Stimulated activated CD4-positive, alpha-beta T cell treated with anti-CD3 and anti-CD28 coated beads, Interleukin-15, amount 100 ng/mL, for 1 hour (primary cell): ENCODE measurements at places on chromosomes 4 and X.

- DNase-seq = no peak
Observed at GRCh38 chr4:61152433-61152832, 47.7 kb upstream of the ADGRL3 start.

DNA sequence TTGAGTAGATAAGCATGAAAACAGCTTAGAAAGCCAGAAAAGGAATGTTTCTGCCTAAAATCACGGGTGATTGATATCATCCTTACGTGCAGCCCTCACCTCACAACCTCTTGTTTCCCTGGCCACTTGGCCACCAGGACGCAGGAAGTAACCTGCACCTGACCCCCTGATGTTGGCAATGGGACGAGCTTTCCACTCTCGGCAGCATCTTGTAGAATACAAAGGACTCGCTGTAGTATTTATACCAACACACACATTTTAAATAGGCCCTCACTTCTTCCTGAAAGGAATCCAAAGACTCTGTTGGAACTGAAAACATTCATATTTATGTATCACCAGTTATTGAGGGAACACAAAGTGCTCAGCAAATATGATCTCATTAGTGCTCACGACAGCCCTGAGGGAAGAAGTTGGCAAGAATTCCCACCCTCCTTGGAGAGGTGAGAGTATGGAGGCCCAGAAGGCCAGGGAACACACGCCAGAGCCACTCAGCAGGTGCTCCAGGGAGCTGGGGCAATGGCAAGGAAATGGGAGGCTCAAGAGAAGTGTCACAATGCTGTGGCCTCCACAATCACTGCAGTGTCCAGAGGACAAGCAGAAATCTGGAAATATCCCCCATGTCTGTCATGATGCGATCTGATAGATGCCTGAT lies 103.3 kb upstream of the KIT start:
- DNase-seq = no peak

GRCh38 chr4:118758293-118758692 lies 73.1 kb downstream of the METTL14 start:
- no peak for DNase-seq

- no peak for DNase-seq
Observed at GRCh38 chr4:167964766-167965373, 127.5 kb upstream of the ANXA10 start.

GRCh38 chrX:47177079-47177478 lies 16.6 kb upstream of the UBA1 start:
- no peak for DNase-seq

DNA sequence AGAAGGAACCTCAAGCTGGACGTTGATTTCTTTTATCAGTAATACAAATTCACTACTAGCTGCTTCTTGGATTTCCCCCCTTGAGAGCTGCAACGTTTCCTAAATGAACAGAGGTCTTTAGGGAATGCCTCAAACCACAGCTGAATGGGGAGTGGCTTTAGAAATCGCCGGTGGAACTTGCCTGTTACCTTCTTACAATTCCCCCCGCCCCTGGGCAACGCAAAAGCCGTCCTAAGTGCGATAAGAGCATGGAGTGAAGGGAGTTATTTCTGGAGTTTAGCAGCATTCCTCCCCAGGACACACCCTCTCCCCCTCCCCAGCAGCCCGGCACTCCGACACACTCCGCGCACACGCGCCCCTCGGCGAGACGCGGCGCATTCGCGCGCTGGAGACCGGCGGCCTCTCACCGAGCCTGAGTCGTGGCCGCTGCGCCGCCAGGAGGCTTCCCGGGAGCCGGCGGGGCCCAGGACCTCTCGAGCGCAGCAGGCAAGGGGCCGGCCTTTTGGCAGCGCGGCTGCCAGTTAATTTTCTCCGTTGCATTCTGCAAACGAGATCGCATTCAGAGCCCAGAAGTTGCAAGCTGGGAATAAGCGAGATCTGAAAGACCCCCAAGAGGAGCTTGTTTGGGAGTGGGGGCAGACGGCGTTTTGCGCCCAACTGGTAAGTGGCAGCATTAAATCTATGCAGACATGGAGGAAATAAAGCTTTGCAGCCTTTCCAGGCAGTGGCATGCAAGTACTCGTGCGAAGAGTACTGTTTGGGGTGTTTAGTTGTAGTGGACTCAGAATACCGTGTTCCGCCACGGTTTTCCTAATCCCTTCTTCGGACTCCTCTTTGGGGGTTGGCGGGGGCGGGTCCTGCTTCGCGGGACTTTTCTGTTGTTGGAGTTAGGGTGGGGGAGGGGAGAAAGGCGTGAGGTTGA lies 134.7 kb downstream of the PALLD start:
- DNase-seq = no peak

DNA sequence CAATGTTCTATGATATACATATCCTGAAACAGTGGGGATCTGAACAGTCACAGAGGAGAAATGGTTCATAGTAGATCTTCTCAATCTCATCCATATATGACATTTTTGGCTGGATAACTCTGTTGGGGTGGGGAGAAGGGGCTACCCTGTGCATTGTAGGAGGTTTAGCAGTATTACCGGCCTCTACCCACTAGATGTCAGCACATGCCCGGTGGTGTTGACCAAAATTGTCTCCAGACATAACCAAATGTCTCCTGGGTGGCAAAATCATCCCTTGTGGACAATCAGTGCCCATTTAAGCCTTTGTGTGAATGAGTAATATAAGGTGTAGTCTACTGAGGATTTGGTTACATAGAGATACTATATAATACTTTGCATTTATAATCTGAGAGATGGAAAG lies 89.9 kb downstream of the PLS3 start:
- DNase-seq = no peak

- no peak for DNase-seq
Observed at GRCh38 chrX:101550751-101551379, 518 bp downstream of the ARMCX1 start.

- DNase-seq = no peak
Observed at GRCh38 chrX:129006491-129006890, 516.8 kb downstream of the SMARCA1 start.

- DNase-seq = no peak
Observed at GRCh38 chr4:174147863-174148262, 135.6 kb downstream of the FBXO8 start.

DNA sequence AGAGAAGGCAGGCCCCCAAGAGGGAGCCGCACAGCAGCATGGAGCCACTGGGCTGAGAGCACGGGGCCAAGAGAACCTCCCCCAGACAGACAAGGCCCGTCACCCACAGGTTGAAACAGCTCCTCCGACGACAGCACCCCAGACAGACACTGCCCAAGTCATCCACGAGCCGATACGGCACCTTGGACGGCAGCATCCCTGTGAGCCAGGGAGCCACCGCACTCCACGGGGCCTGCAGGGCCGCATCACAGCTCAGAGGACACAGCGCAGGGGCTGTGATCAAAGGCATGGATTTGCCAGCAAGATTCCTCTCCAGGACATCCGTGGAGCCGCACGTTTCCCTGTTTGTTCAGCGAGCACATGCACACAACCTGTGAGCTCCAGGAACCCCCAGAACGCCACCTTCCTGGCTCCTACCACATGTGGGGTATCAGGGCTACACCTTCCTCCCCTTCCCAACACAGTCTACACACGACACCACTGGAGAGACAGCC lies 3.9 kb downstream of the CTBP1 start:
- DNase-seq = no peak

- DNase-seq = no peak
Observed at GRCh38 chrX:37883196-37883595, 35.8 kb upstream of the DYNLT3 start.

GRCh38 chrX:41863343-41864203 lies 59.8 kb downstream of the CASK start:
- no peak for DNase-seq

GRCh38 chr4:90844241-90844640 lies 717.0 kb downstream of the CCSER1 start:
- DNase-seq = no peak

GRCh38 chrX:147811803-147812202 lies 99.9 kb upstream of the FMR1 start:
- DNase-seq = no peak

- no peak for DNase-seq
Observed at GRCh38 chr4:156892805-156893204, 78.8 kb downstream of the PDGFC start.

DNA sequence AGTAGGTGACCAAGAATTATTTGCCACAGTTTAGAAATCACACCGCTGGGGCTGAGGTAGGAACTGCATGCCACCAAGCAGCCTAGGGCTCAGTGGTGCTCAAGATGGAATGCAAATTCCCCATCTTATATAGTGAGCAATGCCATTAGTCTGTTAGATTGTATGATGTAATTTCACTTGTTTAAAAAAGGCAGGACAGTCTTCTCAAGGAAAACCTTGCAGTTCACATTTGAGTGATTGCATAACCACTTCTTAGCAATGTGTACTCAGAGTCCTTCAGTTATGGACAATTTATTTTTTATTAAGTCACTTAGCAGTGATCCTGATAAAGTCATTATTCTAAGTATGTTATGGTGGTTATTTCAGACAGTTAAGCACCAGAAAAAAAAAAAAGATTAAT lies 142.9 kb upstream of the SFRP2 start:
- no peak for DNase-seq

GRCh38 chr4:89586864-89587263 lies 250.1 kb downstream of the SNCA start:
- no peak for DNase-seq

DNA sequence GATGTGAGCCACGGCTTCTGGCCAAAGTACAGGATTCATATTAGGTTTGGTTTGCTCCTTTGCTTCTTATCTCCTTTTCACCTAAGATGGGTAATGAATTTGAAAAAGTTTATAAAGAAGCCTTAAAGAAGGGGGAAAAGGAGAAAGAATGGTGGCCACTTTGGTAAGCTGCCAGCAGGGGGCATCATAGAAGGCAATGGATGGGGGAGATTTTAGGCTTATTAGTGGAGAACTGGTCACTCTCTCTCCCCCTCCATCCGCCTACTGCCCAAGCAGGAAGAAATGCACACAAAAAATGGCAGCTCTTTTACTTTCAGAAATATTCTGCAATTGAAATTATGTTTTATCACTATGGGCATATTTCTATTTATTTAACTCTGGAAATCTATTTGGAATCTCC lies 32.0 kb downstream of the SPARCL1 start:
- no peak for DNase-seq

DNA sequence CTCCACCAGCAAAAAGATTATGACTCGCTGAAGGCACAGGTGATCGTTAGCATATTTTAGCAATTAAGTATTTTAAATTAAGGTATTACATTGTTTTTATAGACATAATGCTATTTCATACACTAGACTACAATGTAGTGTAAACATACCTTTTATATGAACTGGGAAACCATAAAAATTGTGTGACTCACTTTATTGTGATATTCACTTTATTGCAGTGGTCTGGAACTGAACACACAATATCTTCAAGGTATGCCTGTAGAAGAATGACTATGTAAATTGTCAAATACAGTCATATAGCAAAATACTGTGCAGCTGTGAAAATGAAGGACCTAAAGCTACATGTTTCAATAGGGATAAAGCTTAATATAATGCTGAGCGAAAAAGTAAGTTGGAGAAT lies 26.6 kb upstream of the MAML3 start:
- DNase-seq = no peak

DNA sequence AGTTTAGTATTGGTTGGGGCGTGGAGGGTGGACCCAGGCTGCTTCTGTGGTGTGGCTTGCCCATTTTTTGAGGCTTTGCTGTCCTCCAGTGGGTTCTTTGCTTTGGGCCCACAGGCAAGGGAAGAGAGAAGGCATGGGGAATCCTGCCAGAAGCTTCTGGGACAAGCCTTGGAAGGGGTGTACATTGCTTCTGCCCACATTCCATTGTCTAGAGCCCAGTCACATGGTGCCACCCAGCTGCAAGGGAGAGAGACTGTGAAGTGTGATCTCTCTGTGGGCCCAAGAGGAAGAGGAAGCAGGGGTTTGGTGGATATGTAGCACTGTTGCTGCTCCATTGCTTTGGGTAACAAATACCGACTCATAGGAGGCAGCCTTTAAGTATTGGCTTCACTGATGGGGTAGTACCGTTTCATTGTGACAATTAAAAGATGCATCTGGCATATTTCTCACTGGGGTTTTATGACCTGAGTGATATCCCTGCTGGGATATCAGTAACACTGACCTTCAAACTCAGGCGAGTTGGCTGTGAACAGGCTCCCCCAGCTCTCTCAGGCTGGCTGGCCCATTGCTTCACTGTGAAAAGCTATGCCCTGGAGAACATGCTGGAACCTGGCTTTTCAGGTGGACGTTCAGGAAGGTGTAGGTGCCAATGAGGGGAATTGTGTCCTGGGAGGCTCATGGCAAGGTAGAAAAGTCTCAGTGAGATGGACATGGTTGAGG lies 85.9 kb downstream of the CLDN34 start:
- DNase-seq = no peak

GRCh38 chrX:78747489-78747888 lies at the start of gene LPAR4:
Gene LPAR4 (plus strand): TSS chrX:78747720. CDS start chrX:78754870, 7,150 bp downstream.
- no peak for DNase-seq

DNA sequence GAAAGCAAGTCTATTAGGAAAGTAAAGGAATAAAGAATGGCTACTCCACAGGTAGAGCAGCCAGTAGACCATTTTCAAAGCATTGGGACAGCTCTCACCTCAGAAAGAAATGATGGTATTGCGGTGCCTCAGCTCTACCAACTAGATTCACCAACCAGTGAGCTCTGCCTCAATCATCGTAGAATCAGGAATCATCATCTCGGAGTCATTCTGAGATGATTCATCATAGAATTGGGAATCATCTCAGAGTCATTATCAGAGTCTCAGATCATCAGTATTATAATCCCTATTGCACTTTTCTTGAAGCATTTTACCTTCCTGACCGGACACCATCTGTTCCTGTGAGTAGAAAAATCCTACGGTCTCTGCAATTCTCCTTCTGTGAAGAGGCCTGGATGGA lies 17.5 kb upstream of the SAT1 start:
- DNase-seq = no peak

- no peak for DNase-seq
Observed at GRCh38 chrX:123206176-123206575, 22.1 kb downstream of the GRIA3 start.

GRCh38 chrX:39875834-39876628 lies 221.7 kb downstream of the BCOR start:
- no peak for DNase-seq

GRCh38 chrX:42818151-42818921 lies 40.4 kb upstream of the PPP1R2C start:
- DNase-seq = no peak

DNA sequence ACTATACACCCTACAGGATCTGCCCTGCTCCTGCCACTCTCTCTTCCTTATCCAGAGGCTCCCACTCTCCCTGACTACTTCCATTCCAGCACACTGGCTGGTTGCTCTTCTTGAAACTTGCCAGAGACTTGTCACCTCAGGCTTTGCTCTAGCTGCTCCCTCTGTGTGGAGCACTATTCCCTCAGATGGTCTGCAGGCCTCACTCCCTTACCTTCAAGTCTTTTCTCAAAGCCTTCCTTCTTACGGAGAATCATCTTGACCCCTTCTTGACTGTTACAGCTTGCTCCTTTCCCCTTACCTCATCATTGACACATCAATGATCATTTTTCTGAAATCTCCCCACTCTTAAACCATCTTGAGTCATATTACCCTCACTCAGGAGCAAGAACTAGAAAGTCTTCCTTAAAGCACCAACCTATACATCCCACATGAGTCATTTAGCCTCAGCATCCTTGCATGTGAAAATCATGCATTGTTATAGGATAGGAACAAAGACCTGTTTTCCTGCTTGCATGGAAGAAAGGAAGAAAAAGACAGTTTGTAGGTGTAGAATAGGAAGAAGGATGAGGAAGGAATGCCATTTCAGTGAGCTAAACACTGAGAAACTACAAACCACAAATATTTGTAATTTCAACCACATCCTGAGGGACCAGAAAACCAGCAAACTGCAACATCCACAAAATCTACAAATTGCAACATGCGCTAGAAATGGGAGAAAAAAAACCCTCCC lies 55.7 kb downstream of the ANTXR2 start:
- no peak for DNase-seq
